ENCODE measurements at places on chromosomes 3 and 15. TPM values are rescaled to one million over a fixed set of nuclear protein-coding genes. Genes with fewer than 3 reads are reported as not detected.

DNA sequence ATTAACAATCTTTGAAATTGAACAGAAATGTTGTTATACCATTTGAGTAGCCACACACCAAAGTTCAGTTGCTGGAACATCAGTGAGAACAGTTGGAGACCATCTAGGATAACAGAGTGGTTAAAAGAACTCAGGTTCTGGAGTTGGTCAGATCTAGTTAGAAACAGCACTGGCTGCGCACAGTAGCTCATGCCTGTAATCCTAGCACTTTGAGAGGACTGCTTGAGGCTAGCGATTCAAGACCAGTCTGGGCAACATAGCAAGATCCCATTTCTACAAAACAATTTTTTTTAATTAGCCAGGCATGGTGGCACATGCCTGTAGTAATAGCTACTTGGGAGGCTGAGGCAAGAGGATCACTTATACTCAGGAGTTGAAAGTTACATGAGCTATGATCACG is 7.6 kb upstream of the PKM start:
- no peak overlapping the region for H3K27ac ChIP-seq
- no peak overlapping the region for H3K4me3 ChIP-seq
- no peaks in the 10 kb centered on the region for H3K27me3 ChIP-seq

DNA sequence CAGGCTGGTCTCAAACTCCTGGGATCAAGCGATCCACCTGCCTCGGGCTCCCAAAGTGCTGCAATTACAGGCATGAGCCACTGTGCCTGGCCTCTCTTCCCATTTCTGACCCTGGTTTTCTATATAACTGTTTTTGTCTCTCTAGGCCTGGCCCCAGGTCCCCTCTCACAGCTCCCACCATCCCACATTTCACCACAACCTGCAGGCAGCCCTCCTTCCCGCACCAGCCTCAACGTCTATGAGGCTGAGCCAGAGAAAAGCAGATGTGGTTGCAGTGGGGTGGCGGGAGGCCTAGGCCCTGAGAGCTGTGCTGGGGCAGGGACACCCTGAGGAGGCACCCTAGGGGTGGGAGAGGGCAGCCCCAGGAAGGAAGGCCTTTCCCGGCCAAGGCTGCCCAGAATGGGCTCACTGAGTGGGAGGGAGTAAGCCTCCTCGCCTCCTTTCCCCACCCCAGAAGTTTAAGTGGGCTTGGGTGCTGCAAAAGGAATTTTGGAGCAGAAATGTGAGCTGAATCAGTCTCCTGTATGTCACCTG is 99.7 kb downstream of the LSM3 start:
- H3K4me1 ChIP-seq = no peaks in the 10 kb centered on the region
- peaks cover 4% of the 10 kb centered on the region for H3K27me3 ChIP-seq
- H3K4me3 ChIP-seq = no peak overlapping the region
- no peak for DNase-seq
- H3K36me3 ChIP-seq = no peaks in the 10 kb centered on the region

Gene SOX14
- polyA plus RNA-seq = not detected

DNA sequence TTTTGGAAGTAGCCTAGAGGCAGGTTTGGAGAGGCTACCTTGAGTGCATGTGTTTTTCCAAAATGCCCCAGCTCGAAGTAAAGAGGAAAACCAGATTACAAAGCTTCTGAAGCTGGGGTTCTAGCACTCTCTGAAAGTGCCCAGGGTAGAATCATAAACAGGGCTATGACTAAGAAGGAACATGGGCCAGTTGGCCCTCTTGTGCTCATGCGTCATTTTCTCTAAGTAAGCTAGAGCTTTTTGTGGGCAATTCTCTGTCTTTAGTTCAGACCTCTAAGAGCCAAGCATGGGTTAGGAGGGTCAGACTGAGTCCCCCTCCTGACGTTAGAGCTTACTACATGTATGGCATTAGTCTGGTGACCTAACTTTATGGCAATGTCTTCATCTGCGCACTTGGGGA is 129.5 kb upstream of the UMPS start:
- DNase-seq = no peak
- no peak overlapping the region for H3K27ac ChIP-seq
- H3K4me1 ChIP-seq = no peaks in the 10 kb centered on the region
- no peaks in the 10 kb centered on the region for H3K36me3 ChIP-seq
- no peak overlapping the region for H3K4me3 ChIP-seq

Gene AP3B2
- 0.14 TPM for polyA plus RNA-seq

All from IMR-90 (cell line).